ENCODE measurements at places on chromosomes 12 and 14.
A peak's percentile ranks its signal among the peaks of the same experiment; 100 is the strongest.

- DNase-seq, result no peak
Measured at GRCh38 chr14:87430214-87430613, 562.8 kb downstream of the GALC start.

GRCh38 chr12:56922031-56922430 lies 12.2 kb downstream of the SDR9C7 start:
- no peak for DNase-seq

DNA sequence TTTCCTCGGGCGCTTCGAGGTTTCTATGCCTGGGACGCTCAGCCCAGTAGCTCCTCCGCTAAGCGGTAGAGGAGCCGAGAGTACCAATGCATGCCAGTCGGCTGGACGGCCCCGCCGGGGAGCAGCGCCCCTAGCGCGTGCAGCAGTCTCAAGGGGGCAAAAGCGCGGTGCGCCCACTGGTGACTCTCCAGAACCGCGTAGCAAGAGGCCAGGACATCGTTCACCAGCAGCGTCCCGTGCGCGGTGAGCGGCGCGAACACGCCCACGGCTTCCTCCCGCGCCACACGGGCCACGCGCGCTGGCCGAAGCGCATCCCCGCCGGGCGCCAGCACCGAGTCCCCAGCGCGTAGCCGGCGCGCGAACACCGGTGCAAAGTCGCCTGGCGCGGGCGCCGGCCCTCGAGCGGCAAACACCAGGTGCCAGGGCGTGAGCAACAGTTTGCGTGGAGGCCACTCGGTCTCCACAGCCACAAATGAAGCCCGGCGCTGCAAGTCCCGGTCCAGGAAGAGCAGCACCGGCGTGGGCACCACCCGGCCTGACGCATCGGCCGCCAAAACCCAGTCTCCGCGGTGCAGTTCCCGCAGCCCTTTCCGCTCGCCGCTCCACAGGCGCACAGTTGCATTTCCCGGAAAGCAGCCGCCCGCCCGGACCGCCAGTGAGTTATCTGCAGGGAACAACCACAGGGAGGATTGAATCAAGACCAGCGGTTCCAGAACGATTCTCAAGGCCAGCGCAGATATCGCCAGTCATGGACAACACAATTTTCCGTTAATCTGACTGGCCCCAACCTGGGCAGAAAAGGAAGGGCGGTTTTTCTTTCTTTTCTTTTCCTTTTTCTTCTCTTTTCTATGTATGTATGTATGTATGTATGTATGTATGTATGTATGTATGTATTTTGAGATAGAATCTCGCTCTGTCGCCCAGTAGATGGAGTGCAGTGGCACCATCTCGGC lies 4.5 kb downstream of the DHH start:
- DNase-seq, result no peak

DNA sequence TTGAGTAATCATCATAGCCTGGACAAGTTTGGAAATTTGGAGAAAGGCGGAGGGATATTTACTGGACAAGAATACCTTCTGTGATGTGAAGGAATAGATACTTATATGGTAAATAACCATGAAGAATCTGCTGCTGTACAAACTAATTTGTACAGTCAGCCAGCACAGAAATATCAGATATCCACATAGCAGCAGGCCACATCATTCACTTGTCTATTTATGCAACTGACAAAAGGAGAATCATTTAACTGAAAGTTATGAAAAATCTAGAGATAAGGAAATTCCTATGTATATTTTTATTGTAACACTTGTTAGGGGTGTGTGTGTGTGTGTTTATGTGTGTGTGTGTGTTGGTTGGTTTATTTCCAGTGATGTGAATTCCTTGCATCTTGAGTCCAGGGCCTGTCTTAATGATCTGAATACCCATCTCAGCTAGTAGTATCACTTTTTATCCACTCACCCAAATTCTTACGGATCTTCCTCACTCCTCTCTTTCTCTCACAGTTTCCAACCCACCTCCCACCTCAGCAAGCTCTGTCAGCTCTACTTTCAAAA lies 10.5 kb upstream of the LRIG3 start:
- DNase-seq, result no peak

DNA sequence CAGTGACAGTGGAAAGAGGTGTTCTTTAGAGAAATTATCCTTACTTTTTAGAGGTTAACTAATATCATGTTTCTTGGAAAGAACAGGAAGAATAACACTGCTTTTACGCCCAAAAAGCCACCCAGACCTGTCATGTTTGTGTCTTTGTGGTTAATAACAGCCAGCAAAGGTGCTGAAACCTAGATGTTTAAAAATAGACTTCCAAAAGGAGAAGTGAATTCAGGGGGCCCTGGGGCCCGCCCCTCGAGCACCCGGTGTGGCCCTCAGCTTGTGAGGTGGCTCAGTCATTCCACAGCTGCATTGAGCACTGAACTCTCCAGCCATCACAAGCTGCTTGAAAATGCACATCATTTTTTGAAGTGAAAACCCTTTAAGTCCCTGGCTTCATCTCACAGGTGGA lies 20.8 kb upstream of the AMN start:
- DNase-seq, result no peak

DNA sequence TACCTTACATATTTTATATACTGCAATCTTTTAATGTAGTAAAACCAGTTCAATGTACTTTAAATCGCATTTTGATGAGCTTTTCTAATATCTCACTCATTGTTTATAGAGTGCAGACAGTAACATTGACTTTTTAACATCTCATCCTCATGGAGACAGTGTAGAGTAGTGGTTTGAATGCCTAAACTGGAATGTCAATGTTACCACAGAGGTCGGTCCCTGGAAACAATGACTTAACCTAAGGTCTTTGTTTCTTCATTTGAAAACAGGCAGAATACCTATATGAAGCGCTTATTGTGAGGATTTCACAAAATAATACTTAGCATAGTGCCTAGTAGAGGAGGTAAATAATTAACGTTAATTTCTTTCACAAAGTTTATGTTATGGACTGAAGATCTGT lies 5.0 kb downstream of the CDK17 start:
- no peak for DNase-seq

GRCh38 chr12:52687497-52688385 lies 7.5 kb upstream of the KRT1 start:
- peak; percentile 19 for DNase-seq

GRCh38 chr12:17928708-17929366 lies 161.2 kb downstream of the RERGL start:
- no peak for DNase-seq

DNA sequence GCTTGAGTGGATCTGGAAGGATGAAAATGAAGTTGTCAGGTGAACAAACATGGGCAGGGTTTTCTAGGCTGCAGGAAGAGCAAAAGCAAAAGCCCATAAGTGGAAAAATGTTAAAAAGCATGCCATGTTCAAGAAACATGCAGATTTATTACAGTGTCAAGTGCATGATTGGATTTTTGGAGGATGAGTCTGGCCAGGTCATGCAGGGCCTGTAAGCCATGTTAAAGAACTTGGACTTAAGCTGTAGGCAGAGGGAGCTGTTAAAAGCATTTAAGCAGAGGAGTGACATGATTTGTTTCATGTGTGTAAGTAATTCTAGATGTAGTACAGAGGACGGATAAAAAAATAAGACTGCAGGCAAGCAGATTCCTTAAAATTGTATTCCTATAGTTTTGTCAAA lies 16.3 kb upstream of the SINHCAF start:
- no peak for DNase-seq

- DNase-seq, result no peak
Measured at GRCh38 chr14:83779266-83779665, 1750.7 kb upstream of the FLRT2 start.

DNA sequence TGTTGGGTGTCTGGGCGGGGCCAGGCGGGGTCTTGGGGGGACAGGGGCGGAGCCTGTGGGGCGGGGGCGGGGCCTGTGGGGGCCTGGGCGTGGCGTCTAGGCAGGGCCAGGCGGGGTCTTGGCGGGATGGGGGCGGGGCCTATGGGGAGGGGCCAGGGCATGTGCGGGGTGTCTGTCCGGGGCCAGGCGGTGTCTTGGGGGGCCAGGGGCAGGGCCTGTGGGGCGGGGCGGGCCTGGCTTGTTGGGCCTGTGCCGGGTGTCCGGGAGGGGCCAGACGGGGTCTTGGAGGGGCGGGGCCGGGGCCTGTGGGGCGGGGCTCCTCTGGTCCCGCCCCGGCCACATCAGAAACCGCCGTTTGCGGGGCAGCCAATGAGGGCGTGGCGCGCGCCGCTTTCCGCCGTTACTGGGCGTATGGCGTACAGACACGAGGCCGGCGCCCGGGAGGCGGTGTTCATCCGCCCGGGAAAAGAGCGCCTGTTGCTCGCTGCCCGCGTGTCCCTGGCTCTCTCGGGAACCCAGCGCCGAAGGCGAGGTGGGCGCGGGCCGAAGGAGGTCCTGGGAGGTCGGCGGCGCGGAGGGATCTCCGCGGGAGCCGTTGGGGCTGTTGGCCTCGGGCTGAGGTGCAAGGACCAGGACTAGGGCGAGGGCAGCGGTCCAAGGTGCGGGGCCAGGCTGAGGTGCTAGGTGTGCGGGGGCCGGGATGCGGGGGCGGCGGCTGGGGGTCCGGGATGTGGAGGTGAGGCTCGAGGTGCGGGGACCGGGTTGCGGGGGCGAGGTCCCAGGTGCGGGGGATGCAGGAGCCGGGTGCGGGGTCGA lies at the start of gene PIWIL1:
Gene PIWIL1 (plus strand): TSS at position 400 of the 816 bp plus-strand sequence. CDS start 4,705 bp downstream, outside the sequence.
- DNase-seq, result no peak

- no peak for DNase-seq
Measured at GRCh38 chr14:52769887-52770286, 21.5 kb downstream of the GNPNAT1 start.

- no peak for DNase-seq
Measured at GRCh38 chr12:96501133-96501761, 11.9 kb downstream of the CFAP54 start.

- DNase-seq, result no peak
Measured at GRCh38 chr12:131137836-131138637, 184.3 kb downstream of the ADGRD1 start.

DNA sequence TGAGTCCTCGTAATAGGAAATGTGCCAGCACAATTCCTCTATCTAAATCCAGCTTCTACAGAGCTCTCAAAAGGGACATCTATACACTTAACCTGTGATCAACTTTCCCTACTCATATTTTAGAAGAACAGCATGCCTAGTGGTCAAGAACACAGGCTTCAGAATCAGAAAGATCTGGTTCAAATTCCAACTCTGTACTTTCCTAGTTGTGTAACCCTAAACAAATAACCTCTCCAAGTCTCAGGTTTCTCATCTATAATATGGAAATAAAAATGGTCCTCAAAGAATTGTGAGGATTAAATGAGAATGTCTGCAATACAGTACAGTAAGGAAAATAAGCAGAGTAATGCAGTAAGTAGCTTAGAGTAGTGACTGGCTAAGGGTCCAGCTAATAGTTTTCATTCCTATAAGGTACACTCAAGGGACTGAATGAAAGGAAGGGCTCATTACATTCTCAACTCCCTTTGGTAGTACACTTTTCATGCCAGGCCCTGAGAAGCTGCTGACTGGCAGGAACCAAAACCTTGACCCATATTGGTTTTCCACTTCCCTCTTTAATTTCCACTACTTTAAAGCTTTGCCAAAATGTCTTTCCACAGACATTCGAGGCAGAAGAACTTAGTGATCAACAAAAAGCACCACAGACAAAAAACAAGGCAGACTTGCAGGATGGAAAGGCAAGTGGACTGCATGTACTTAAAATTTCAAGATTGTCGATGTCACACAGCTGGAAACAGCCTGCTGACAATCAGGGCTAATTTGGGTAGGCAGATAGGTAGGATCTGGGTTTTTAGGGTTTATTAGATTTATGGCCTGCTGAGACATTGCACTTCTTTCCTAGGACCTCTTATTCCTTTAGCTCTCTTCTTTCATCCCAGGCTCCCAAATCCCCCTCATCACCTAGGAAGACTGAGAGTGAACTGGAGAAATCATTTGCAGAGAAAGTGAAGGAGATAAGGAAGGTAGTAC lies 4.3 kb downstream of the CCDC196 start:
- DNase-seq, result no peak

DNA sequence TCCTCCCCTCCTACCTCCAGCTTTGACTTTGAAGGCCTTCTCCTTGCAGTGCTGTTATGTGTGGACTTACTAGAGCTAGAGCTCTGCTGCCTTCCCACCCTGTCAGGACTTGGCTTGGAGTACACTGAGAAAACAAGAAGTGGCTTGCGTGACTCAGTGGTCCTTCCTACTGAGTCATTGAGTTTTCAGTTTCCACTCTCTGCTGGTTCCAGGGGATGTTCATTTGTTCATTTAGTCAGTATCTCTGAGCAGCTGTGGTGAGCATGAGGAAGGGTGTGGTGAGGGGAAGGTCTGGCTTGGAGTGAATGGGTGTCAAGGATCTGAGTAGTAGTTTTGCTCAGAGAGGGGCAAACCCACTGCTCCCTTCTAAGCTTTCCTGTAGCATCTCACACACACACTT lies 17.2 kb upstream of the ELK3 start:
- no peak for DNase-seq

GRCh38 chr14:68672609-68673285 lies 120.1 kb downstream of the ZFP36L1 start:
- no peak for DNase-seq

GRCh38 chr12:131828671-131829355 lies 620 bp downstream of the MMP17 start:
- DNase-seq, result no peak

- DNase-seq, result no peak
Measured at GRCh38 chr14:32075672-32076277, 1.3 kb upstream of the ARHGAP5 start.

GRCh38 chr14:54683882-54684794 lies 117.2 kb downstream of the SAMD4A start:
- DNase-seq, result no peak

DNA sequence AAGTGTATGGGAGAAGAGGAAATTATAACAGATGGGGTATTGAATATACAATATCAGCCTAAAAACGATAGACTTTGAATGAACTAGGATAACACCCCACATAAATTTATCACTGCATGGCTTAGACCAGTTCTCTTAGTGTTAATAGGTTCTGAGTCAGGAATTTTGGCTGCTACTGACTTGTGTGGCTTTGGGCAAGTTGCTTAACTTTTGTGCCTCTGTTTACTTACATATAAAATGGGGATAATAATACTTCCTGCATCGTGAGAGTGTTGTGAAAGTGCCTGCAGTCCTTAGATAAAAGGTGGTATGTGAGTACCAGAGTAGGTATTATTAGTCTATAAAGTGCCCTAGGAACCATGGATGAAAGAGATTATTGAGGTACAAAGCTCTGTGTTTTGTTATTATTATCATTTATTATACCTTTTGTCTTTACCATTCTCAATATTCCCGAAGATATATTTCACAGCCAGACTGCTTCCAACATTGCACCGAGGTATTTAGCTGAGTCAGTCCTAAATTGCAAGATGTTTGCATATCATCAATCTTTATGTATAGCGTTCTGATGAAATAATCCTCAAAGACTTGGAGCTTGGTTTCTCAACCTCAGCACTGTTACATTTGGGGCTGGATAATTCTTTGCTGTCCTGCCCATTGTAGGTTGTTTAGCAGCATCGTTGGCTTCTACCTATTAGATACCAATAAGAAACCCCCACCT lies 2.3 kb upstream of the PAWR start:
- DNase-seq, result no peak

DNA sequence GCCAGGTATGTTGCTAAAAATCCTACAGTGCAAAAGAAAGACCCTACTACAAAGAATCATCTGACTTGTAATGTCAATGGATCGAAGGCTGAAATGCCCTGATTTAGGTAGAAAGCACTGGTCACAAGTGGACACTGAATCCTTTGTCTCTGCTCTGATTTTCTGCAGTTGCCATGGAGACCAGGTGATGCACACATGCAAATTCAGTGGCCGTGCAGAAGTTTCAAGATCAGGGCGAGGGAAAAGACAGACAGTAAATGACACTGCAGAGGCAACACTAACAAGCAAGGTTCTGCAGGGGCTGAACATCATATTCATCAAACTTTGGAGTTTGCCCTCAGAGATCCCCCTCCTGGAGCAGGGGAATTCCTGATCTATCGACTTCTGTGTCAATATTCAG lies 370.3 kb upstream of the TMEM132C start:
- DNase-seq, result no peak
